Foreskin melanocyte (primary cell): ENCODE measurements at places on chromosomes 3 and 15.

- no peak for DNase-seq
These were observed 69.7 kb upstream of the ARL6 start for GRCh38 chr3:97694876-97695275.

DNA sequence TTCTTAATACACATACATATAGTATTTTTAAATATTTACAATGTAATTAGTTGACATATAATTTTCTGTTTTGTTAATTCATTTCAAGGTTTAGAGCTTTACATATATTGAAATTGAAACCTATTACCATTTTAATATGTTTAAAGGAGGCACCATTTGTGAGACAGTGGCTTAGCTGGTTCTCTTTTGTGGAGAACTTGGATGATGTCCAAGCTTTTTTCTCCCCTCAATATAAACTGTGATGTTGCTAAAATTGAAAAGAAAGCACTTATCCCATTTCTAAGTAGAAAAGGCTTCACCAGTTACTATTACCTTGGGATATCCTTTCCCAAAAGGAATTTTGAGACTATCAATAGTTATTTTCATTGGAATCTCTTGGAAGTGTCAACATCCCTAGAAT lies 707.2 kb downstream of the NTRK3 start:
- no peak for DNase-seq

DNA sequence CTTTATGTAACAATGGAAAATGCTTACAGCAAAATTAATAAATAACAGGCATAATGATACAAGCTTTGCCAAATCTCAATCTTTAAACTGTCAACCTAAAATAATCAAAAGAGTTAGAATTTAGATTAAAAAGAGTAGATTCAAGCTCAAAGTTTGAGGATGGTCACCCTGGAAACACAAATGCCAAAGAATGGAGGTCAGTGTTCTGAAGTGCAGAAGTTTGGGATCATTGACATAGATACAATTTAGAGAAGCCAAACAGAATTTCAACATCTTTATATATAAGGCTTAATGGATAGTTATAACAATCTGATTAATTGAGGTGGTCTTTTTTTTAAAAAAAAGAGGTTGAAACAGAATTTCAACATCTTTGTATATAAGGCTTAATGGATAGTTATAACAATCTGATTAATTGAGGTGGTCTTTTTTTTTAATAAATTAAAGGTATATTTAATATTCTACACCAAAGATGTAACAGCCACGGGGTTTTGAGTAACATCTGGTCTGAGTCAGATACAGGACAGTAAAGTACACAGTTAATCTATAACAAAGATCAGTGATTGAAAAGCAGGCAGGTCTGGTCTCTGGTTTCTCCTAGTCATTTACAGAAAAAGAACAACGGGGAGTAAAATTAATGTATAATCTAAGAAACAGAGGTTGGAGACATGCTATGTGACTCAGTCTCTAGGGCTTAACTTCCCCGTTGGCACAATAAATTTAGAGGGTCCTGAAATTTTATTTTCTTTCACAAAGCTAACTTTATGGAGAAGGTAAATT lies 490.7 kb downstream of the GBE1 start:
- DNase-seq: no peak

GRCh38 chr3:138842483-138843188 lies 7.9 kb upstream of the PIK3CB start:
- DNase-seq: no peak

- no peak for DNase-seq
These were observed 15.1 kb downstream of the MYZAP start for GRCh38 chr15:57606816-57607215.

- no peak for DNase-seq
These were observed 21.3 kb upstream of the RSL24D1 start for GRCh38 chr15:55218056-55218455.

GRCh38 chr3:37963635-37964034 lies 27.0 kb upstream of the VILL start:
- DNase-seq: no peak

DNA sequence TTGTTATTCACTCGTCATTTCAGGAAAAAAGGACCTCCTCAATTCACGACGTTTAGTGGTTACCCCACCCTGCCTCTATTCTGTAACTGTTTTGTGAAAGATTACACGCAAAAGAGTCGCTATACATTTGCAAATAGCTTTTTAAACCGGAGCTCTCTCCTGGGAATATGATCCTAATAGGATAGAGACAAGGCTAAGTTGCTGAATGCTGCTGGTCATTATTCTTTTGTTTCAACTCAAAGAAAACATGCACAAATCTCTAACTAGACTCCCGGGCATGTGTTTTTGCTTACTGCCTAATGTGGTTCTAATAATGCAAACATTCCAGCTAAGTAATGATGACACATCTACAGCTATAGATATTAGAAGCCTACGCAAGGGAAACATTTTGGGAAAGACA lies 214.6 kb upstream of the MDFIC2 start:
- no peak for DNase-seq

DNA sequence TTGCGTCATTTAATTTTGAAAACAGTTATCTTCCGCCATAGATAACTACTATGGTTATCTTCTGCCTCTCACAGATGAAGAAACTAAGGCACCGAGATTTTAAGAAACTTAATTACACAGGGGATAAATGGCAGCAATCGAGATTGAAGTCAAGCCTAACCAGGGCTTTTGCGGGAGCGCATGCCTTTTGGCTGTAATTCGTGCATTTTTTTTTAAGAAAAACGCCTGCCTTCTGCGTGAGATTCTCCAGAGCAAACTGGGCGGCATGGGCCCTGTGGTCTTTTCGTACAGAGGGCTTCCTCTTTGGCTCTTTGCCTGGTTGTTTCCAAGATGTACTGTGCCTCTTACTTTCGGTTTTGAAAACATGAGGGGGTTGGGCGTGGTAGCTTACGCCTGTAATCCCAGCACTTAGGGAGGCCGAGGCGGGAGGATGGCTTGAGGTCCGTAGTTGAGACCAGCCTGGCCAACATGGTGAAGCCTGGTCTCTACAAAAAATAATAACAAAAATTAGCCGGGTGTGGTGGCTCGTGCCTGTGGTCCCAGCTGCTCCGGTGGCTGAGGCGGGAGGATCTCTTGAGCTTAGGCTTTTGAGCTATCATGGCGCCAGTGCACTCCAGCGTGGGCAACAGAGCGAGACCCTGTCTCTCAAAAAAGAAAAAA lies 1.2 kb downstream of the B2M start:
- DNase-seq: peak; percentile 76

- DNase-seq: no peak
These were observed 16.7 kb downstream of the KIF9 start for GRCh38 chr3:47265725-47266428.

DNA sequence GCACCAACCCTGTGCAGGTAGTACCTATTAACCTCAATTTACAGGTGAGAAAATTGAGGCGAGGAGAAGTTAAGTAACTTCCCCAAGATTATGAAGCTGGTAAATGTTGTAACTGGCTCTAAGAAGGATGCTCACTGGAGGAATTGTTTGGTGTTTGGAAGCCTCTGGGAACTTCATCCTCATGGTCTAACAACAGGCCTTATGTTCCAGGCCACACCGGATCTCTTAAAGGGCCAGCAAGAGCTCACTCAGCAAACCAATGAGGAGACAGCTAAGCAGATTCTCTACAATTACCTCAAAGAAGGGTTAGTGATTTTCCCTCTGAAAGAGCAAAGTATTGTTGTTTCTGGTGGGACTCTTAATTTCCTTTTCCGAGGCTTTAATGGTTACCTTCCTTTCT lies 63.9 kb downstream of the CGNL1 start:
- DNase-seq: peak; percentile 56

GRCh38 chr15:52529341-52529924 lies 753 bp upstream of the MYO5A start:
- no peak for DNase-seq

GRCh38 chr3:56825567-56826438 lies 24.1 kb upstream of the ARHGEF3 start:
- DNase-seq: no peak

DNA sequence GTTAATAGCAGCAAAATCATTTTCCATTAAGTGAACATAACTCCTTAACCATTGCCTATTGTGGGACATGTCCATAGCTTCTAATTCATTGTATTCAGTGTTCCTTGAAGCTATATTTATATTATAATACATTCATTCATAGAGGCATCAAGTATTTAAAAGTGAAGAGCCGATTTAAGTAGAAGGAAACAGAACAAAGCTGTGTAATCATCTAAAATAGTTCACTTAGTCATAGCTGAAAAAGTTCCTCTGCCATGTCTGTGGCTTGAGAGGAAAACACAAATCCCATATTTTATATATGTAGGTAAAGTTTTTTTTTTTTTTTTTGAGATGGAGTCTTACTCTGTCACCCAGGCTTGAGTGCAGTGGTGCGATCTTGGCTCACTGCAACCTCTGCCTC lies 54.5 kb downstream of the TMEM108 start:
- peak; percentile 71 for DNase-seq

DNA sequence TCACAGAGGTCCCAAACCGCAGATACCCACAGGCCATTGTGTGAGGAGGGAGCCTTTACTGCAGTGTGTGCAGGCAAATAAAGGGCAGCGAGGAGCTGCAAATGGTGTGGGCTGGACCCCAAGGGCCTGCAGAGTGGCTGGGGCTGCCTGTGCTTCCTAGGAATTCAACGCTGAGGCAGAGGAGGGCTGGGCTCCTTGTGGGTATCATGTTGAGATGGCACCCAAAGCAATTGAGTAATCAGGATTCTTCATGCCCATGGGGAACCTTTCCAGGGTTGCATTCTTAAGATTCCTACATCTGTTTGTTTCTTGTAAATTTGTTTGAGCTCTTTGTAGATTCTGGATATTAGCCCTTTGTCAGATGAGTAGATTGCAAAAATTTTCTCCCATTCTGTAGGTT lies 85.4 kb upstream of the LIPC start:
- peak; percentile 80 for DNase-seq

DNA sequence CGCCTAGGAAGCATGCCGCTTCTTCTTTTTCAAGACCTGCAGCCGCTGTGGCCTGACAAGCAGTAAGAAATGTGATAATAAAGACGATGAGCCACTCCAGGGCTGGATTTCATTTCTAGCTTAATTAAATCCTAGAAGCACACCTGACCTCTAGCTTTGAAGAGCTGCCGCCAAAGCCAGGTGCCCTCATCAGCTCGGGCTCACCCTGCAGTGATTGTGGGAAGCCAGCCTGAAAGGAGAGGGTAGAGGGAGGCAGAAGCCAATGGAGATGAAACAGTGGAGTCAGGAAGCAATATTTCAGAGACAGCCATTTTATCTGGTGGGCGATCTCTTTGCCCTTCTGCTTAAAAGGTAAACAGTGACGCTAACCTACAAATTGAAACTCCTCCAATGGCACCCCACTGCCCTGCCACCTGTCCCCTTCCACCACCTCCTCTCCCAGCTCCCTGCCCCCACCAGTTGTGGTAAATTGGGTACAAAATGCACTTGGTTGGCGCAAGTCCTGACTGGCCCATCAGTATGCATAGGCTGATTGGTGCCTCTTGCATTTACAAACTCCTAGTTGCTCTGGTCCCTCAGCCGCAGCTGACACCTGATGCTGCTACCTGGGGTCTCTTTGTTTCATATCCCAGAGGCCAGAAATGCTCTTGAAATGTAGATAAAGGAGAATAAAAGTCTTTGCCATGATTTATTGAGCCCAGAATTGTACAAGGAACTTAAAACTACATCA lies 385.3 kb downstream of the PDCD6IP start:
- DNase-seq: no peak

DNA sequence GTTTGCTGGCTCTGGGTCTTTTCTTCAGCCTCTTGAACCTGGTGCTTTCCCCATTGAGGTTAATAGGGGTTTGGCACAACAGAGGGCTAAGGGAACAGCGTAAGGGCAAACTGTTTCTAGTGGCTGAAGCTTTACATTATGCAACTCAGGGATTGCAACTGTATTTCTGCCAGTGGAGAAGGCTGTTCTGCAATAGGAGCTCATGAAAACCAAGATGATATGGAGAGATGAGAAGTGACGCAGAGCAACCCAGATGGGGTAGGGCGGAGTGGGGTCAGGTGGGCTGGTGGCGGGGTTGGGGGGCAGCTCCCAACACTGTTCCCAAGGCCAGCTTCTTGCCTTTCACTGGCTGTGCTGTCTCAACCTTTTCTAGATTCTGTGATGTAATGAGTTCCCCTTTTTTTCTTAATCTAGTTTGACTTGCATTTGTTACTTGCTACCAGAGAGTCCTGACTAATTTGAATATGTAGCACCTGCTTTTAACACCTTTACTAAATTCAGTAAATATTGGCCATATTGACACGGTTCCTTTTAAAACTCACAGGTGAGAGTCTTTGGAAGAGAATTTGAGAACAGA lies 7.2 kb downstream of the GXYLT2 start:
- no peak for DNase-seq

DNA sequence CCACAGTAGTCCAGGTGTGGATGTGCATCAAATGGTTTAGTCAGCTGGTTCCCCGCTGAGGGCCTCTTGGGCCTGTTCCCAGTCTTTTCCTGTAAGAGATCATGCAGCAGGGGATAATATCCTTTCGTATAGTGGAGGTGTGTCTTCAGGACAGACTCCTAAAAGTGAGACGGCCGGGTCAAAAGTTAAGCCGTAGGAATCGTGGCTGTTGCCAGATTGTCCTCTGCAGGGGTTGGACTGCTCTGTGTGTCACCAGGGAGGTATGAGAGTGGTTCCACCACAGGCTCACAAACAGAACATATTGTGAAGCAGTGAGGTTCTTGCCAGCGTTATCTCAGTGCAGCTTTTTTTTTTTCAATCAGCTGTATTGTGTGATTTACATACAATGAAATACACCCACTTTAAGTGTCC lies 95.0 kb downstream of the VGLL4 start:
- no peak for DNase-seq

GRCh38 chr3:6449099-6449498 lies 411.8 kb upstream of the GRM7 start:
- no peak for DNase-seq

GRCh38 chr15:70210528-70210927 lies 112.8 kb upstream of the TLE3 start:
- no peak for DNase-seq

DNA sequence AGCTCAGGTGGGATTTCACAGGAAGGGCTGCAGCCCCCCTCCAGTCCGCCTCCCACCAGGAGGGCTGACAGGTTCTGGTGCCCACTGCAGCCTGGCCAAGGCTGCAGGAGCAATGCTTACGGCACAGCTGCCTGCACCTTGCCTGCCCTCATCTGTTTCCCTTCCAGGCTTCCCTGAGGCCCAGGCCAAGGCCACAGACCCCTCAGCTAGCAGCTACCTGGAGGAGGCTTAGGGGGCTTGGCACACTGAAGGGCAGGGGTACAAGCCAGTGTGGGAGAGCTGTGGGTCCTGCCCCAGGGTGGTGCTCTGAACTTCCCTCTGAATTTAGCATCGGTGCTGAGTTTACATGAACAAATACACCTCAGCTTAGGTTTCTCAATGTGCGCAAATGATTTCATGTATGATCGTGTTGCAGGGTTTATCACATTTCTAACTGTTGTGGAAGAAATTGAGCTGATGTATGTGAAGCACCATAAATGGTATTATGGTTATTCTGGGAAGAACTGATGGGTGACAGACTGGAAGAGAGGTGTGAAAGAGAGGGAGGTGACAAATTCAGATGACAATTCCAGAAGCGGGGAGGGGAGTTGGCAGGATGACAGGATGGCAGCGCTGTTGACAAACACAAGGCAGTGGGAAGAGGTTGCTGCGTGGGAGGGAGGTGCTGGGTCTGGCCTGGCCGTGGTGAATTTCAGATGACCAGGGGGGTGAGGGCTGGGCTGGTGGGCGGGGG lies 6.1 kb downstream of the RHCG start:
- no peak for DNase-seq

GRCh38 chr3:50338965-50339364 lies 1.7 kb downstream of the RASSF1 start:
- no peak for DNase-seq

GRCh38 chr15:71228403-71228802 lies 113.1 kb downstream of the THSD4 start:
- DNase-seq: no peak

GRCh38 chr15:57130956-57131355 lies 212.5 kb downstream of the TCF12 start:
- no peak for DNase-seq
